ENCODE measurements at places on chromosomes 3 and 15.

DNA sequence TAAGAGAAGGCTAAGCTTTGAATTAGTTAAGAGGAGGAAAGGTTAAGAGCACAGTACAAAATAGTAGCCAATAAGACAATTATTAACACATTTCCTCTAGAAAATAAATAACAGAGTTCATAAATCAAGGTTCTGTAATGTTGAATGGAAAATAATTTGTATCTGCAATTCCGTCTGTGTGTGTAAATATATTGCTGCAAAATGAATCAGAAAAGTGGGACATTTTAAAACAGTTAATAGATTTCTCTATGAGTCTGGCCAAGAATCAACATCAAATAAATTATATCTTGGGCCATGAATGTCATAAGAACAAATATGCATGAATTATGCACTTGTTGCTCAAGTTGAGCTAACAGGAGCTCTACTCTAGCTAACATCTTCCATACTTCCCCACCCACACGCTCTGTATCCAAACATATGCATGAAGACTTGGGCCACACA is 14.2 kb upstream of the SUCNR1 start:
- DNase-seq: no peak

DNA sequence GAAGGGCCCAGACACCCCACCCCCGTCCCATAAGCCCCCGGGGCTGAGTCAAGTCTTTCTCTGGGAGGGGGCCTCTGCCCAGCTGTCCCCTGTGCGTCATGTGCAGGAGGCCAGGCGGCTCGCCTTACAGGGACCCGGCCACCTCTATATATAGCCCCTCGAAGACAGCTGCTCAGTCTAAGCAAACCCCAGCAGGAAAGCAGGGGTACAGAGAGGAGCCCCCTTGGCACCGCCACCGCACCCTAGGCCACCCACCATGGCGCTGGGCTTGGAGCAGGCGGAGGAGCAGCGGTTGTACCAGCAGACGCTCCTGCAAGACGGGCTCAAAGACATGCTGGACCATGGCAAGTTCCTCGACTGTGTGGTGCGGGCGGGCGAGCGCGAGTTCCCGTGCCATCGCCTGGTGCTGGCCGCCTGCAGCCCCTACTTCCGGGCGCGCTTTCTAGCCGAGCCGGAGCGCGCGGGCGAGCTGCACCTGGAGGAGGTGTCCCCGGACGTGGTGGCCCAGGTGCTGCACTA is at the start of gene KLHL40:
TSS of gene KLHL40 (plus strand) at position 175 of the 519 bp plus-strand sequence. CDS start at position 257, 82 bp downstream.
- DNase-seq: no peak

DNA sequence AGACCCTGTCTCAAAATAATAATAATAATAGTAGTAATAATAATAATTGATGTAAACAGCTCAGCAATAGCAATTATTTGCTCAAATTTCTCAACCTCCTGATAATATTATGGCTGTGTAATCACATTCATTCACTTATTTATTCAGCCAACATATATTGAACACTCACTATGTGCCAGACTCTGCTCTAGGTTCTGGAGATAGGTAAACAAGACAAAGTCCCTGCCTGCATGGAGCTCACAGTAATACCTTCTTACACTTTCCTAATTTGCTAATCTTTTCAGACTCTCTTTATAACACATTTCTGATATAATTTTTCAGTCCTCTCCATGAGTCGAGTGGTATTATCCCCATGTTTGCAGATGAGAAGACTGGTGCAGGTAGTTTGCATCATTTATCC is 137.6 kb downstream of the KLHL25 start:
- DNase-seq: no peak

- no peak for DNase-seq
Measured at GRCh38 chr3:4990069-4990468, 10.8 kb downstream of the BHLHE40 start.

- no peak for DNase-seq
Measured at GRCh38 chr3:30305021-30305420, 301.4 kb upstream of the TGFBR2 start.
